ENCODE measurements at places on chromosomes 1 and 21.
A peak's percentile ranks its signal among the peaks of the same experiment; 100 is the strongest.

DNA sequence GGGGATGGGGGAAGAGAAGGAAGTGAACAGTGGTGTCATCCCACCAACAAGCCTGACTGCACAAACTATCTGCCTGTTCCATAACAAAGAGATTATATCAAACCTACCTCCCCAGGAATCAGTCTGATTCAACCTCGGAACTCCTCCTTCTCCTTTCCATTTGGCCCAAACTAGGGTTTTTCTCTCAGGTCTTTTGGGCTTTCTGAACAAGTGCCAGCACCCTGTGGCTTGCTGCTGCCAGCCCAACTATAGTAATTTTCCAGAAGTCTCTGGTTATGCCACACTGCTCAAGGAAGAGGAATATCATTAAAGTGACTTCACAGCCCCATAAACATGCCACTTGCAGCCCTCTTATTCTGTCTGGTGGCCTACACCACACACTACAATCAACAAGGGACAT lies 70.5 kb downstream of the RGS7 start:
- ATAC-seq = no peak

DNA sequence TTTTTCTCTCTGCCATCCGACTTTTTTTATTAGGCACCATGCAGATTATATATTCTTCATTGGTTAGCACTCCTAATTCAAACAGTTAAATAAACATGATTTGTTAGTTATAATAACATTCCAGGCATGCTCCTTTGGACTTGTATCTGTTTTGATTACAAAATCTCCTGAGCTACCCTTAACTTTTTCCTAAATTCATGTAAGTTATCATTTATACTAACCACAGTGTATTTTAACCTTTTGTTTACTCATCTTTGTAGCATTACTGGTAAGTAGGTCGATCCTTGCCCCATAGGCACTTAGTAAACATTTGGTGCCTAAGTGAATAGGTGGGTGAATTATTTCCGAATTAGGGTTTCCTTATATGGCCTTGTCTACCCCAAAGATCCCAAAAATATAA lies 43.8 kb downstream of the MIER1 start:
- no peak for ATAC-seq

DNA sequence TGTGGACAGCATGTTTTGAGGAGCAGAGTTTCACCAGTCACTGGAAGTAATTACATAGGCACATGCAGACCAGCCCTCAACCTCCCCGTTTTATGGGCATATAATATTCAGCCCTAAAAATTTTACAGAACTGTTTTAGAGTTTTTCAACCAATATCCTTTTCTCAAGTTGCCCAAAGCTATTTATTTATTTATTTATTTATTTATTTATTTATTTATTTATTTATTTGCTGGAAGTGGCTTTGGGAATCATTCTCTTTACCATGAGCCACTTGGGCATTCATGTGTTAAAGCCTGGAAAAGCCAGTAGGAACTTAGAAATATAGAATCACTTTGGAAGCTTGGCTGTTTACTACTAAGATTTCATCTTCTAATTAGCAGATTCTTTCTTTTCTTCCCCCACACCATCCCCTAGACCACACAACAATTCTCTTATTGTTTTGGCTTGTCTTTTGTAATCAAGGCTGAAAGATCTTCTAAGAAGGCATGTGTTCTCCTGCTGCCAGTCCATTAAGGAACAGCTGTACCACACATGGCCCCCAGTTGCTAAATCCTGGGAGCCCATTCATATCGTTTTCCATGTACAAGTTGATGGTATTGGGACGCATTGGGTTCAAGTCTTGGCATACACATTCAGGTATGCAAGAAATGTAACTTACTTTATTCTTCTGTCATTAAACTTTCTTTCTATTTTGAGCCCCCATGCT lies 220.0 kb downstream of the PAPPA2 start:
- no peak for ATAC-seq

GRCh38 chr1:33273406-33273805 lies 17.1 kb downstream of the ZNF362 start:
- ATAC-seq = no peak

GRCh38 chr1:224106568-224107281 lies 7.2 kb upstream of the FBXO28 start:
- peak; percentile 93 for ATAC-seq

- peak; percentile 61 for ATAC-seq
Observed at GRCh38 chr21:31604591-31605190, 54.8 kb upstream of the SOD1 start.

GRCh38 chr1:66351913-66352312 lies 182.0 kb upstream of the SGIP1 start:
- ATAC-seq = peak; percentile 38

DNA sequence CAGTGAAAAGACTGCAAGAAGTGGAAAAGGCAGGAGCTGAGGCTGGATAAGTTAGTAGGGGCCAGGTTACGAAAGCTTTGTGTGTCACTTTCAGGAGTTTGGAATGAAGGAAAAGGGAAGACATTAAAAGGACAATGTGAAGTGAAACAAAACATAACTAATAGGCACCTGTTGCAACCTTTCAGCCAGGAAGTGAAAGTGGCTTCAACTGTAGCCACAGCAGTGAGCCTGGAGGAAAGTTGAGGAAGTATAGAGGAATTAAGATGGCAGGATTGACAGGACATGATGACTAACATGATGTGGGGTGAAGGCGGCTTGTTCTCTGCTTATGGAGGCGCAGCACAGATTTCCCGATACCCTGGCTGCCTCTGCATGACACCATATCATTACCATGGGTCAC lies 68.9 kb downstream of the C4BPA start:
- no peak for ATAC-seq

DNA sequence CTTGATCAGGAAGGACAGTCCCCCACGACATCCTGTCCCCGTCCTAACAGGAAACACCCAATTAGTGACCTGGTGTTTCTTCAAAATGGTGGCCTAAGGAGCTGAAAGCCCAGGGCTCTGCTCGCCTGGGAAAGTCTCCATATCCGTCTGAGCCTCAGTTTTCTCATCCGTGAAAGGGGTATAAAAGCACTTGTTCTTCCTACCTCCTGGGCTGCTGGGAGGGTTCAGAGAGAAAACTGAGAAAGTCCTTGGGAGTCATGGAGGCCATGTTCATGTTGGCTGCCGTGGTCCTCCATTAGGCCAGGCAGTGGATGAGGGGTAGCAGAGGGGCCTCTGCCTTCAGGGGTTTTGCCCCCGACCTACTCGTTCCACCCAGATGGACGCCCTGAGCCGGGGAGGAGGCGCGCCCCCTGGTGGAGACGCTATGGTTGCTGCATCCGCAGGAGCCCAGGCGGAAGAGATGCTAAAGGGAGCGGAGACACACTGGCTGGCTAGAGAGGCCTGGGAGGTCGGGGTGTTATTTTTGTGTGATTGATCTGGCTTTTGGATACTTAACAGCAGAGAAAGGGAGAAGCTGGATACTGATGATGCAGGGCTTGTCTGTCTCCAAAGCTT lies 113.5 kb downstream of the PRDM2 start:
- peak; percentile 71 for ATAC-seq

- ATAC-seq = peak; percentile 43
Observed at GRCh38 chr1:207838156-207839082, 72.5 kb downstream of the CD34 start.

DNA sequence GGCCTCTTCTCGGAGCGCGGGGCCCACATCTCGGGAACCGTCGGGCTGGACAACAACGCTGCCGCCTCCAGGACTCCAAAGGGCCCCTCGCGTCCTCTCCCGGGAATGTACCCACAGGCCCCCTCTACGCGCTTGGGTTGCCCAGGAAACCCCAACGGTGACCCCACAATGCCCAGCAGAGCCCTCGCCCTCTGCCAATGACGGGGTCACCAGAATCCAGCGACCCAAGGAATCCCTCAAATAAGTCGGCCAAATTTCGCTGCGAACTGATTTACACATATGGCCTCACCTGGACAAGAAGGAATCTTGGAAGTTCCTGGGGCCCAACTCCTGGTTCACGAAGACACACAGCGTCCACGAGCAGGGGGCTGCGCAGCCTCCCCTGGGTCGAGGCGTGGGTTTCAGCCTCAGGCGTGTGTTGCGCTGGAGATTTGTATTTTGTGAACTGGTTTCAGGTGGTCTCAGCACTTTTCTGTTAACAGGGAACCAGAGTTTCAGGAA lies 78.1 kb downstream of the DESI2 start:
- no peak for ATAC-seq

GRCh38 chr1:206970446-206970845 lies at the start of gene FCAMR:
Gene FCAMR, minus strand, starts transcription at chr1:206970460. Its CDS starts 335 bp downstream, at chr1:206970125.
- ATAC-seq = no peak

DNA sequence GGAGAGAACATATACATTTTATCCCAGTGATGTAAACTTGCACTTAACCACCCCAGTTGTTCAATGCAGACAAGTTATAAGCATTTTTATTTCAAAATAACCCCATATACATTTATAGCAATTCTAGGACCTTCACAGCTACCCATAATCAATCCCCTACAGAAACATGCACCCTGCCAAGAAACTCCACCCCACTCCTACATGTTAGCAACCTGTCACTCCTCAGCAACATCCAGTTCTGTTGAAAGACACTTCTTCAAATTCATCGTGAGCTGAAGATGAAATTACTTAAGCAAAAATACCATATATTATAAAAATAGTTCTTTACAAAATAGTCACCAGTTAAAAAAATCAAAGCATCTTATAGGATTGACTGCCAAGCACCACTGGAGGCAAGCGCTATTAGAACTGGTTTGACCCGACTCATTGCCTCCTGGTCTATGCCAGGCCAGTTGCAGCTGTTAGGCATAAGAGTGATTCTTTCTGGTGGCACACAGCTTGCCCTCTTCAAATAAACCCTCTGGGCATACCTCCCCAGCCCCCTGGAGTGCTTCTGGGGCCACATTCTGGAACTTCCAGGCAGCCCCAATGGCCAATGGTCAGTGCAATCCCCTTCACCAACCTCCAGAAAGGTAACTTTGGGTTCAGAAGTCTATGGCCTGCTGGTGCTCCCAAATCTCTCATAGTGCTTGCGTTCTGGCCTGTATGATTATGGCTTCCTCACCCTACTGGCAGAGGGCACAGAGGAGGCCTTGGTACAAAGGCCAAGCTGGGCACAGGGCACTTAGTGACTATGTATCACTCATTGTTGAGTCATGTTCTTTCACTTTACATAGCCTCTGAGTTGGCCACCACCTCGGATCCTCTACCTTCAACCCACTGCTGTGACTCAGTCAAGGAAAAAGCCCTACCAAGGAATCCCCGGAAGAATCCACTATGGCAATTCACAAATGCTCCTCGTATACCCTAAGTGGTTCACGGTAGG lies 72.2 kb upstream of the RALGPS2 start:
- peak; percentile 33 for ATAC-seq

DNA sequence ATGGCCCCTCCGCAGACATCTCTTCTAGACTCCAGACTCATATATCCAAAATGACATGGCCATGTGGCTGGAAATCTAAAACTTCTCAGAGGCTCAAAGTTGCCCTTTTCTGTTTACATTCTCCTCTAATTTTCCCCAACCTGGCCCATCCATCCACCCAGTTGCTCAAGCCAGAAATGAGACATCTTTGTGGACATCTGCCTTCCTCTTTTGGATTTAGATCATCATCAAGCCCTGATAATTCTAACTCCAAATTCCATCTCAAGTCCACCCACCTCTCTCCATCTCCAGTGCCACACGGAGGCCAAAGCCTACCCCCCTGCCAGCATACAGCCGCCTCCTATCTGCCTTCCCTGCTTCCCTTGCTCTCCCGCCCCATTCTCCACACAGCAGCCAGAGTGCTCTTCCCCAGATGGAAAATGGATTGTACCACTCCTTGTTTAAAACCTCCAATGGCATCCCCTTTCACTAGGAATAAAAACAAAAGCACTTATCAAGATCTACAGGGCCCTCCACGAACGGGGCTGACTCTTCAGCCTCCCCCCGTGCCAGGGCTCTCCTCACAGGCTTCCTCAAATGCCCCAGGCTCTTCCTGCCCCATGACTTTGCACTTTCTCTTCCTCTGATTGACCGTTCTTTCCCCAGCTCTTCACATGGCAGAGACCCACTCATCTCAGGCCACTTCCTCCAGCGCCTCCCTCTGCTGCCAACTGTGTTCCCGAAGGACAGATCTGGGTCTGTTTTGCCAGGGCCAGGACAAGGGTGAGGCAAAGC lies 40.1 kb downstream of the SYT6 start:
- ATAC-seq = no peak

DNA sequence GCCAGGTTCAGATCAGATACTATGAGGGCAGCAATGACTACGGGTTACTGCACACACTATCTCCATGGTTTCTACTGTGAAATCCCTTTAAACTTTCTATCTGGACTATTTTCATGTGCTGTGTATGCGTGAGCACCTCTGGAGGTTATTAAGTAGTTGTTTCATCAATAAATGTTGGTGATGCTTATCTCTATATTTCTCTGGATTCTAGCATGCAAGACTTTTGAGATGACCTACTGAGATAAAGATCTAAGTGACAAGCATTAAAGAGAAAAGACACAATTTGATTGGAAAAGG lies 194.0 kb downstream of the NRIP1 start:
- no peak for ATAC-seq

- ATAC-seq = no peak
Observed at GRCh38 chr1:74502432-74502831, 10.0 kb downstream of the LRRC53 start.

- ATAC-seq = peak; percentile 67
Observed at GRCh38 chr1:173507205-173507846, 30.2 kb downstream of the PRDX6 start.

DNA sequence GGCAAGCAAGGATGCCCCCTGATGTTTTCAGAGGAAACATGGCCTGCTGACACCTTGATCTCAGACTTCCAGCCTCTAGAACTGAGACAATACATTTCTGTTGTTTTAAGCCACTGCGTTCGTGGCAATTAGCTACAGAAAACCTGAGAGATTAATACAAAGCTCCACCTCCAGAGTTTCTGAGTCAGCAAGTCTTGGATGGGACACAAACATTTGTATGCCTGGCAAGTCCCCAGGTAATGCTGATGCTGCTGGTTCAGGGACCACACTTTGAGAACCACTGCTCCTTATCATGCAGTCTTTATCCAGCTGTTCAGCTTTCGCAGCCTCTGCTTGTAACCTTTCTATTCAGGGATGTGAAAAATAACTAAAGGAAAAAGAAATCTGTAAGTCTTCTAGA lies 565.7 kb upstream of the PLXNA2 start:
- no peak for ATAC-seq

GRCh38 chr1:63593886-63594605 lies 835 bp downstream of the PGM1 start:
- peak; percentile 63 for ATAC-seq
